ENCODE measurements at places on chromosomes 4 and X.

DNA sequence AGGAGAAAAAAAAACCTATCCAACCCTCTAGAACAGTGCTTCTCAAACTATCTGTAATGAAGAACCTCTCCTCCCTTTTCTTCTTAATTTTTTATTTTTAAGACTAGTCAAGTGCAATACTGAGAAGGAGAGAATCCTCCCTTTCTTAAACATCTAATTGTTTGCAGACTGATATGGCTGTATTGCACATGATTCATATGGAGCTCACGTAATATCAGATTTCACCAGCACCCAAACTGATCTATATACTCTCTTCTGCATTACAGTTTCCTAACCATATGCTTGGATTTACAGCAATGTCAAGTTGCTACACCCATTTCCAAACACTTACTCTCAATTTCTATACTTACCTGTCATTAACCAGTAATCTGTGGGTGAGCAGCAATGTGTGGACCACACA lies 9.5 kb downstream of the PRMT9 start:
- no peak for DNase-seq

DNA sequence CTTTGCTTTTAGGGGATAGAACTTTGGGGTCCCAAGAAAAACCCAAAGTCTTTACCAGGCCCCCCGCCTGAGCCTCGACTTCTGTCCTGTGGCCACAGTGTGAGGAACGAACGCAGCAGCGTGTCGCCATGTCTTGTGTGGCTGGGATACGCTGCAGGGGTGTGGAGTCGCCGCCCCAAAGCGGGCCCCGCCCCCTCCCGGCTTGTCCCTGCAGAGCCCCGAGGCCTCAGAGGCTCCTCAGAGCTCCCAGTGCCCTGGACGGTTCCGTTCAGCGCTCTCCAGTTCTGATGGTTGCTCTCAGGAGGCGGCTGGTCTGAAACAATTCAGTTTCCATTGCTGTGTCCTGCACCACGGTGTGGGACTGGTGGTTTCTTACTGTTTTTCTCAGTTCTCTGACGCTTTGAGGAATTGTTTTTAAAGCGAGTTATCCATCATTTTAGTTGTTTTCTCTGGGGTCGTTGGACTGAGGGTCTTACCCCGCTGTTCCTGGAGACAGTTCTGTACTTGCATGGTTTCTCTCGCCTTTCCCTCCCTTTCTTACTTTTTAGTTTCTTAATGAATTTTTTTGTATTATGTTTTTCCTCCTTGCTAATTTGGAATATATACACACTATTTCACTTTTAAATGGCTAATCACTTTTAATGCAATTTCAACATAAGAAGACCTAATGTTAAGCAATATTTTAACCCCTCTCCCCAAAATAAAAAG lies 1.6 kb upstream of the IDUA start:
- DNase-seq: peak; percentile 69

- peak; percentile 87 for DNase-seq
Observed at GRCh38 chrX:71301195-71301924, at the start of gene ITGB1BP2. TSS of gene ITGB1BP2 (plus strand) at chrX:71301750. CDS start at chrX:71301807, 57 bp downstream.

DNA sequence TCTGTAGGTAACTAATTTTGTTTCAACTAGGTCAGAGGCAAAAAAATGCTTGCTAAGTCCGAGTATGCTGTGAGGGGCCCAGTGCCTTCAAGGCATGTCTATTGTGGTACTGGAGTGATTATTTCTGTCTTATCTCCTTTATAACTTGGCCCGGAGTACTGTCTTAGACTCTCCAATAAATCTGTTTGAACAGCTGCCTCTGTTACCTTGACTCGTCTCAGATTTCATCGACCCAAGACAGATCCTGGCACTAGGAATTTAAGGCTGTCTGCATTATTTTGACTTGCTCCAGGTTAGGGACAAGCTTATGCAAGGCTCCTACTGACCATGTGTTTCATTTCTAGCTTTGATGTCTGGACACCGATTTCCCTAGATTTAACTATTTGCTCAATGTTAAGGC lies 41.1 kb upstream of the NKAP start:
- DNase-seq: no peak

DNA sequence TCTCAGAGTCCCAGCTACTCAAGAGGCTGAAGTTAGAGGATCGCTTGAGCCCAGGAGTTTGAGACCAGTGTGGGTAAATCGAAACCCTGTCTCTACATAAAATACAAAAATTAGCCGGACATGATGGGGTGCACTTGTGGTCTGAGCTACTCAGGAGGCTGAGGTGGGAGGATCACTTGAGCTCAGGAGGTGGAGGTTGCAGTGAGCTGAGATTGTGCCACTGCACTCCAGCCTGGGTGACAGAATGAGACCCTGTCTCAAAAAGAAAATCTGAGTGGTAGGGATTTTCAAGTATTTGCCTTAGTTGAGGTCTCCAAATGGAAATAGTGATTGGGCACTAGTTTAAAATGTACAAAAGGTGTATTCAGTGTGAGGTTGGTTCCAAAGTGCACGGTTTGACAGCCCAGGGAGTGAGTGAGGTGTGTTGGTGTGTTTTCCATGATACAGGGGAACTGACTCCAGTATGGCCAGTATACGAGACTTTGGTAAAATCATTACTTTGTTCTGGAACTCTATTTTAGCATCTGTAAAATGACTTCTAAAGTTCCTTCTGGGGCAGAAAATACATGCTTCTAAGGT lies 13.8 kb downstream of the ADD1 start:
- no peak for DNase-seq

GRCh38 chrX:107451731-107452130 lies 2.3 kb downstream of the FRMPD3 start:
- no peak for DNase-seq

GRCh38 chr4:128381748-128382559 lies 94.3 kb upstream of the PGRMC2 start:
- no peak for DNase-seq

GRCh38 chr4:123785538-123785937 lies 388.9 kb downstream of the SPRY1 start:
- peak; percentile 82 for DNase-seq

DNA sequence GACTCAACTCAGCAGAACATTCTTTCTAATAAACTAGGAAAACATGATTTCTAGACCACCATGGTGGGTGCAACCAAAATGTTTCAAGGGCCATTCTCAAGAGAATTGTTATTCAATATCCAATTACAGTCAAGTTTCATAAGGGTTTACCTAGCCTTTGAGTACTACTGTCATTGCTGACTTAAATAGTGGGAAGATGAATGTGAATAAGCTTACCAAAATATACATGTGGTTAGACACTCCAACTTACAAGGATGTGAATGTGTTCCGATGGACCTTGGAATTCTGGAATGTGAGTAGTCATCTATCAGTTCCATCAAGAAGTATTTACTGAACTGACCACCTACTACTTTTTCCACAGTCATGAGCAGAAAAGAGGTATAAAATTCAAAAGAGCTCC lies 16.9 kb downstream of the SH3RF1 start:
- no peak for DNase-seq

DNA sequence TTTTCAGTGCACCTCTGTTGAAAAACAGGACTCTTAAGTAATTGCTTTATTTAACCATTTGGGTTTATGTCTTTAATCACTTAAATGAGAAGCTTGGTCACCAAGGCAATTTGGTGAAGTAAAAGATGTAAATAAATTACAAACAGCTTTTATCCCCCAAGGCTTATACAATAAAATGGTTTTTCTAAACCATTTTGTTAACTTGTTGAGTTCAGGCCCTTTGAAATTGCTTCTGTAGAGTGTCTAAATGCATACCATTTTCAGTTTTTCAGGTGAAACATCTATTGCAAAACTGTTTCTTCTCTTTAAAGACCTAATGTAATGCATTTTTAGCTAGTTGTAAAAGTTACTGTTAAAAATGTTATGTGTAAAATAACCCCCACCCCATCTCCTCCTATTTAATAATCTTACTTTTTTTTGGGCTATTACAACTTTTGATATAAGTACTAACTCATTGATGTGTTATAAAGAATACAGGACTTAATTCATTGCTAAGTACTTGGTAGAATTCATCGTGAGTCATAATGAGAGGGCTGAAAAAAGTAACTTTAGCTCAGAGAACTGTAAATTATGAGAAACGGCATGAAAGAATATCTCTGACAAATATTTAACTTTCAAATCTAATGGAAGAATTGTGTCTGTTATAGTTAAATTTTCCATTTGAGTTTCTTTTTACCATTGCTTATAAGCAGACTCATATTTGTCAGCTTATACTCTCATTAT lies 4.5 kb downstream of the RAPGEF2 start:
- no peak for DNase-seq

GRCh38 chr4:138674209-138674608 lies 341.4 kb upstream of the NOCT start:
- no peak for DNase-seq

DNA sequence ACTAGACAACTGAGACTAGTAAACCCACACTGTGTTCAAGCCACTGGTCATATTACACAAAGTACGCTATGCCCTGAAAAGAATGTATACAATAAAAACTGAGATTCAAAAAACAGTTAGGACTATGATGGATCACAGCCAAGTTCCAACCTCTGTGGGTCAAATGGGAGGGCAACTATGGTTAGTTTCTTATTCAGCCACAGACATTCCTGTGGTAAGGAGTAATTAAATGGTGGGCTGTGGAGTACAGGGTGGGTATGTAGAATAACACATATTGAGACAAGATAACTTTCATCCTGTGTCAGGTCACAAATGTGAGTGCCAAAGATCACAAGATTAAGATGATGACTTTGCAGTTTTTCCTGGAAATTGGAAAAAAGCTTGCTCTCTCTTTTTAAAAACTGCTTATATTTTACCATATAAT lies 167.2 kb downstream of the NPNT start:
- no peak for DNase-seq

GRCh38 chrX:78979789-78980464 lies 34.7 kb downstream of the P2RY10 start:
- peak; percentile 3 for DNase-seq

DNA sequence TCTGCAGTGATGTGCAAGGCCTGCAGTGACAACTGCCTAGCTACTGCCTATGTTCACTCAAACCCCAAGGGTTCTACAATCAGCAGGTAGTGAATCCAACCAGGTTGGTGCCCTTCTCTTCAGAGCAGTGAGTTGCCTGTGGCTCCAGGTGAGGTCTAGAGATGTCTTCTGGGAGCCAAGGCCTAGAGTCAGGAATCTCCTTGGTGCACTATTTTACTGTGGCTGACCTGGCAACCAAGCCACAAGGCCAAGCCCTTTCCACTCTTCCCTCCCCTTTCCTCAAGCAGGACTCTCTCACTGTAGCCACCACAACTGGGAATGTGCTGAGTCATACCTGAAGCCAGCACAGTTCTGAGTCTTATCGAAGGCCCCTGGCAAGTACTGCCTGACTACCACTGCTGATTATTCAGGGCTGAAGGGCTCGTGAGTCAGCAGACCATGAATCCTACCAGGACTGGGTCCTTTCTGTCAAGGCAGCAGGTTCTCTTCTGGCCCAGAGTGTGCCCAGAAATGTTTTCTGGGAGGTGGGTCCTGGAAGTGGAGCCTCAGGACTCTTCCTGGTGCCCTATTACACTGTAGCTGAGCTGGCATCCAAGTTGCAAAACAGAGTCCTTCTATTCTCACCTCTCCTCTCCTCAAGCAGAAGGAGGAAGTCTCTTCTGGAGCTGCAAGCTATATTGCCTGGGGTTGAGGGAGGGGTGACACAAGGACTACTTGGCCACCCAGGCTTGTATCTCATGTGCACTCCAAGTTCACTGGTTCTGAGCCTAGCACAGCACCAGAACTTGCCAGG lies 111.6 kb downstream of the BTC start:
- peak; percentile 95 for DNase-seq

GRCh38 chrX:119427024-119427794 lies 28.1 kb downstream of the SLC25A43 start:
- DNase-seq: peak; percentile 55

DNA sequence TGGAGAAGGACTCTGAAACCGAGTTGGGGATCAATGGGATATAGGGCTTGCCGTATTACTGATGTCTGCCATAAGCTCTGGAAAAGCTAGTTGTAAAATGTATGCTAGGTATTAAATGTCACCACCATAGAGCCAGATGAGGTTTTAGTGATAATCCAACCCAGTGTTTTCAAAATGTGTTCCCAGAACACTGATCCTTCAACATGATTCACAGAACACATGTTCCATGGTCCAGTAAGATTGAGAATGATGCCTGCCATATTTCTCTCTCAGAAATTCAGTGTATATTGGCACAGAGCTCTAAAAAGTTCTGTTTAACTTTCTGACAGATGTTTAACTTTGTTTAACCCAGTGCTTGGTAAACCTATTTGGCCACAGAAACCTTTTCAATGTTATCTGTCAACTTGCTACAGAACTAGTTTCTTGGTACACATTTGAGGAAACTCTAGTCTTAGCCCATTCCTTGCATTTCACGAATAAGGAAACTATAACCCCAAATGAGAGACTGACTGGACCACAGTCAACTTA lies 160.2 kb downstream of the PALLD start:
- no peak for DNase-seq

DNA sequence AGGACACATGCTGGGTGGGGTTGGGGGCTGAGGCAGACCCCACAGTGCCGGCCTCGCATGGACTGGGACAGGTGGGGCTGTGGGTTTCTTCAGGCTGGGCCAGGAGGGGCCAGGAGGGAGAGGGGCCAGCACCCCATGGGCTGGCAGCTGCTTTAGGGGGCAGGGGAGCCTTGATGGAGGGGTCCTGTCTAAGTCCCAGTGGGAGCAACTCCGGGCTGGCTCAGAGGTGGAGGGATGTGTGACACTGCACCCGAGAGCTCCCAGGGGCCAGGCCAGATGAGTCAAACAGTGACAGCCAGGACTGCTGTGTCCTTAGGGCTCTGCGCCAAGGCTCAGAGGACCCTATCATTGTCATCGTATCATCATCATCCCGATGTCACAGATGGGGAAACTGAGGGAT lies 4.4 kb upstream of the ABLIM2 start:
- no peak for DNase-seq

DNA sequence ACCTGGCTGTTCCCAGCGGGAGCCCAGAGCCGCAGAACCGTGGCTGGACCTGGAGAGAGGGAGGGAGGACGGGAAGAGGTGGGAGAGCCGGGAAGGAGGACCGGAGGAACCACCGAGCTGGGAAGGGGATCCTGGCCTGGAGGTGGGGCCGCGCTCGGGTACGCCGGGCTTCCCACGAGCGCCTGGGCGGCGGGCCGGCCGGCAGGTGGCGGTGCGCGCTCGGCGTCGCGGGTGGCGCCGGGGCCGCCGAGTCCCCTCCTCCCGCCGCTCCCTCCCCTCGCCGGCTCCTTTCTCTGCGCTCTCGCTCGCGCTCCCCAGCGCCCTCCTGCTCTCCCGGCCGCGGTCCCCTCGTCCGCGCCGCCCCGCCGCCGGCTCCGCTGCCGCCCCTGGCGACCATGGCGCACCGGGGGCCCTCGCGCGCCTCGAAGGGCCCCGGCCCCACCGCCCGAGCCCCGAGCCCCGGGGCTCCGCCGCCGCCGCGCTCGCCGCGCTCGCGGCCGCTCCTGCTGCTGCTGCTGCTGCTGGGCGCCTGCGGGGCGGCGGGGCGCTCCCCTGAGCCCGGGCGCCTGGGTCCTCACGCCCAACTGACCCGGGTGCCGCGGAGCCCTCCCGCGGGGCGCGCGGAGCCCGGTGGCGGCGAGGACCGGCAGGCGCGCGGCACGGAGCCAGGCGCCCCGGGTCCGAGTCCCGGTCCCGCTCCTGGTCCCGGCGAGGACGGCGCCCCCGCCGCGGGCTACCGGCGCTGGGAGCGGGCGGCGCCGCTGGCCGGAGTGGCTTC lies at the start of gene SORCS2:
Gene SORCS2, plus strand, starts transcription at position 287 of the 778 bp plus-strand sequence.
- DNase-seq: peak; percentile 69

All from cardiac muscle cell (in vitro differentiated cells and primary cell).